PC-9 (cell line): ENCODE measurements at places on chromosomes 16 and 17. TPM values are rescaled to one million over a fixed set of nuclear protein-coding genes. Genes with fewer than 3 reads are reported as not detected.

- DNase-seq, result peak; percentile 72
Observed at GRCh38 chr17:1515640-1516387, 598 bp downstream of the INPP5K start.

Gene PDP2
- 17.4 and 21.6 TPM in 2 replicates for total RNA-seq

Gene TNRC6C
- total RNA-seq, result 0.37 TPM in 1 of 2 replicates, not detected in the other

Gene KREMEN2
- total RNA-seq, result 8.4 and 16.2 TPM in 2 replicates

DNA sequence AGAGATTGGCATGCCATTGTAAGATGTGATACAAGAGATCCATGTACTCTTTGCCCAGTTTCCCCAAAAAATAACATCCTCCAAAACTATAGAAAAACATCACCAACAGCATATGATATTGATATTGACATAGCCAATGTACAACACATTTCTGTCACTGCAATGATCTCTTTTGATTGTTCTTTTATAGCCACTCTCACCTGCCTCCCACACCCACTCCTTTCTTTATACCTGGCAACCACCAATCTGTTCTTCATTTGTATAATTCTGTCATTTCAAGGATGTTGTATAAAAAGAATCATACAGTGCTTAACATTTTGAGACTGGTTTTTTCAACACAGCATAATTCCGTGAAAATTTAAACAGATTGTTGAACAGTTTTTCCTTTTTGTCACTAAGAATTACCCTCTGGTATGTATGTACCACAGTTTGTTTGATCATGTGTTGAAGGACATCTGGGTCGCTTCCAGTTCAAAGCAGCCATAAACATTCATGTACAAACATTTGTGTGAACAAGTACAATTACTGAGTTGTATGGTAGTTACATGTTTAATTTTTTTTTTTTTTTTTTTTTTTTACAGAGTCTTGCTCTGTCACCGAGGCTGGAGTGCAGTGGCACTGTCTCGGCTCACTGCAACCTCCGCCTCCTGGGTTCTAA is 9.9 kb downstream of the KRTAP9-1 start:
- no peak for DNase-seq

Gene CA7
- total RNA-seq, result not detected in 2 replicates

GRCh38 chr16:82083710-82084353 is 48.8 kb downstream of the HSD17B2 start:
- DNase-seq, result no peak

DNA sequence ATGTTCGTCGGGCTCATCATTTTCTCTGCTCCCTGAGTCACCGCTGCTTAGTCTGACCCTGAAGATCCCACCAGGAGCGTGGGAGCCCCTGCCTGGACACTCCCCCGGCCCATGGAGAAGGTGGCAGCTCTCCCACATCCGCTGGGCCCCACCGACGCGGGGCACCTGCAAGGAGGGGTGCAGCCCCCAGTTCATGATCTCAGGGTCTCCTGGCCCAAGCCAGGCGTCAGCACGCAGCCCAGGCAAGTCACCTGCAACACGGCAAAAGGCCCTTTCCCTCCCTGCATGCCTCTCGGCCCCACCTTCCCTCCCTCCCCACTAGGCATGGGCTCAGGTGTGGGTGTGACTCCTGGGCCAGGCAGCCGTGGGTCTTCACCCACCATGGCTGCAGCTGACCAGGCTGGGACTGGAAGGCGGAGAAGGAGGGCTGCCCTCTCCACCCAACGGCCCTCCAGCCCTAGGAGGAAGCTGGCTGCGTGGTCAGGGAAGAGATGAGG is 9.7 kb upstream of the CHMP6 start:
- no peak for DNase-seq

GRCh38 chr16:75257886-75258806 is 6.7 kb upstream of the BCAR1 start:
- DNase-seq, result no peak

DNA sequence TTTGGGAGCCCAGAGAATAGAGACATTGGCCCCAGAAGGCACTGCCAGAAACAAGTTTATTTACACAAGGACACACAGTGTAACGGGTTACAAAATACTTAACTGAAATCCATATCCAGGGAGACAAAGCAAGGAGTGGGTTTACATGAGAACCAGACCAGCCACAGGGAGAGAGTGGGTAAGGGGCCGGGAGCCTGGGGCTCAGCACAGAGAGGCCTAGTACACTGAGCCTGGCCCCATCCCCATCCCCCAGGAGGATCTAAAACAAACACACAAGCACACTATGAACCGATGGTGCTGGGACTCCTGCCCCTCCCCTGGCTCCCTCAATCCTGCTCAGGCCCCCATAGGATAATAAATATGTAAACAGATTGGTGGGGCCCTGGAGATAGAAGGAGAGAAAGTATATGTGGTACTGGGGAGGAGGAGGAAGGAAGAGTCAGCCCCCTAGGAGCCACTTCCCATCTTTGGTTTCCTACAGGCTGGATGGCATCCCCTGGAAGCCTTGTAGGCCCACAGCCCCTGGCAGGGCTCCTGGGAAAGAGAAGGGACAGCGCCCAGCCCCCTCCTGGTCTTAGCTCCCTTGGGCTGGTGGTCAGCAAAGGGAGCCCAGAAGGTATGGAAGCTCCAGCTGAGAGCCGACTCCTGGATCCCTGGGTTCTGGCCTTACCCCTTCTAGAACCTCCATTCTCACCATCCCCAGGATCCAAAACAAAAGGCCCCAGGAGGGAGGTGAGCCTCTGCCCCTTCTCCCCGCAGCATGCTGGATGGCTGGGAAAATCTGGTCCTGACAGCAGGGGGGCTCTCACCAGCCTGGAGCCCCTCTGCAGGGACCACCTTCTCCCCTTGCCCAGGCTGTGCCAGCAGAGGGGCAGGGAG is 6.4 kb downstream of the G6PC3 start:
- no peak for DNase-seq

Gene BIRC5
- 72.4 and 91.0 TPM in 2 replicates for total RNA-seq

Gene KRT27
- not detected in 2 replicates for total RNA-seq

Gene ESRP2
- 36.4 and 45.0 TPM in 2 replicates for total RNA-seq

Gene QPRT
- 247 and 310 TPM in 2 replicates for total RNA-seq

DNA sequence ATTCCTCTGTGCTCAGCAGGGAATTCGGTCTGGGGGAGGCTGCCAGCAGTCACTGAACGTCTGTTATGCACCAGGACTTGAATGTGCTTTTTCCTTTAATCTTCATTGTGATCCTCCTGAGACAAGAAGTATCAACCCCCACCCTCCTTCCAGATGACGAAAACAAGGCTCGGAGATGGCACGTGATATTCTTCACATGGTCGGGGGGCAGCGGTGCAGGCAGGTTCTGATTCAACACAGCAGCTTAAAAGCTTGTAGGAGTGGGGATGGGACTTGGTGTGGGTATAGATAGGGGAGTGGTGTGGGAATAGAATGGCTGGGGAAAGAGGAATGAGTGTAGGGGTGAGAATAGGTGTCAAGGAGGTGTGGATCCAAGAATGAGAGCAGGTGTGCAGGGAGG is 6.4 kb downstream of the NECAB2 start:
- no peak for DNase-seq

- no peak for DNase-seq
Observed at GRCh38 chr16:20768121-20768520, 4.3 kb downstream of the ACSM3 start.

Gene CDRT15L2
- not detected in 2 replicates for total RNA-seq

DNA sequence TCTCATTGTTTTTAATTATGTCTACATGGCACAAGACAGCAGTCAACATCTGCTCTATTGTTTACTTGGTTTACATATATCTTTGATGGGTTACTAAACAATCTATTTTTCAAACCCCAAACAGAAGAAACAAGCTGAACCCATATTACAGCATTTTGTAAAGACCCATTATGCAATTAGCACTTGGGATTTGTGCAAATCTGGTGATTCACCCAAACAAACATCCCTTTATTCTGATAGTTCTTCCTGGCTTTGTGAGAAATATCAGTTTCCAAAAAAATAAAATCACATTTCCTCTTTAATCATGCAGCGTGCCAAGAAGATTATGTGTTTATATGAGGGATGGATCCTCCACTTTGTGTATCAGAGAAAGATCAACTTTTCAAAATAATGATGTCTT is 16.8 kb upstream of the RBFOX1 start:
- no peak for DNase-seq

Gene CD300A
- not detected in 2 replicates for total RNA-seq

DNA sequence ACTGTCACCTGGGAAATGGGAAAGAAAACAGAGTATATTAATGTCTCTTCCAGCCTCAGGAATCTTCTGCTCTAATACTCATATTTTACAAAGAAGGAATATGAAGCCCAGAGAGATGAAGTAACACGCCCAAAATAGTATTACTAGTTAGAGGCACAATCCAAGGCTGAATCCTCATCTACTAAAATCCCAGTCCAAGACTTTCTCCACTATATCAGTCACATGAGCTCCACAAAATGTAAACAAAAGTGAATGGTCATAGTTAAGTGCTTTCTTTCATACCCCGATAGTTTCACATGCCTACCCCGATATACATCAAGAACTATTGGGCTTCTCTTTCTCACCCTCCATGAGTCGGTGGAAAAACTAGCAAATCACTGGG is 965 bp downstream of the INTS2 start:
- no peak for DNase-seq

Gene OTOP3
- total RNA-seq, result not detected in 2 replicates

Gene HS3ST3A1
- not detected in 2 replicates for total RNA-seq

DNA sequence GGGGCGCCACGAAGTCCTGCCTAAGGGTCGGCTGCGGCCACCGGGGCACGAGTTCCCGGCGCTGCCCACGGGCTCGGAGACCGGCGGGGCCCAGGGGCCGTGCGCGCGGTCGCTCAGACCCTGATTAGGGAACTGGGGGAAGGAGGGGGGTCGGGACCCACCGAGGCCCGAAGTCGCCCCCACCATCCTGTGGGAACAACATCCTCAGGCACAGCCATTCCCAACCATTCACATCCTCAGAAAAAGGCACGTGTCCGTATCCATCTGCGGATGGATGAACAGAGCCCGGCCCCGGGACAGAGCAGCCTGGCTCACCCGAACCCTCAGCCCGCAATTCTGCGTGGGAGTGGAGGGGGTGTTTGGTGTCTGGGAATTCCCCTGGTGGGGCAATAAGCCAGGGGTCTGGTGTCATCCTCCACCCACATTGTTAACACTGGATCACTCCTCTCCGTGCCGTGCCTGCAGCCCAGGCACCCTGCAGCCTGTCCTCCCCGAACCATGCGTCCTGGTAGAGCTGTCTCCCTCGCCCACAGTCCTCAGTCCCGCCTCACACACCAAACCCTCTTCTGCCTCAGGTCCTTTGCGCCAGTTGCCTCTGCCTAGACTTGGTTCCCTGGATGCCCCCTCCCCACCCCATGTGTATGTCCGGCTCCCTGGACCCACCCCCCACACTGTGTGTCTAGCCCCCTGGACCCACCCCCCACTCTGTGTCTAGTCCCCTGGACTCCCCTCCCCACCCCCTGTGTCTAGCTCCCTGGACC is 789 bp upstream of the CCDC57 start:
- DNase-seq, result no peak

Gene PIRT
- not detected in 2 replicates for total RNA-seq

Gene CACNA1G
- 0.28 and 0.46 TPM in 2 replicates for total RNA-seq

Gene KRTAP4-5
- not detected in 2 replicates for total RNA-seq

GRCh38 chr17:12422651-12423050 is 243.0 kb upstream of the MYOCD start:
- no peak for DNase-seq

DNA sequence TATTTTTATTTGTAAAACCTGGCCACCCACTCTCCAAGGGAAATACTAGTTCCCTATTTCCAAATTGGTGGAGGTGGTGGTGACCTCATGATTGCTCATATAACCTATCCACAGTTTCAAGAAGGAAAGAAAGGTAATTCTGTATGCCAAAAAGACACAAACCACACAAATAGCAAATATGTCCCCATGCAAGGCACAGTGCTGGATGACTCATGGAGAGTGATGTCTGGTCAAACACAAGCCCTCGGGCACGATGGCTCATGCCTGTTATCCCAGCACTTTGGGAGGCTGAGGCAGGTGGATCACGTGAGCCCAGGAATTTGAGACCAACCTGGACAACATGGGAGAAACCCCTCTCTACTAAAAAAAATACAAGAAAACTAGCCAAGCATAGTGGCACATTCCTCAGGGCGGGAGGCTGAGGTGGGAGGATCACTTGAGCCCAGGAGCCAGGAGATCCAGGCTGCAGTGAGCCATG is 64.2 kb downstream of the GNA13 start:
- DNase-seq, result peak; percentile 95

Gene MT4
- not detected in 2 replicates for total RNA-seq

Gene MYL4
- total RNA-seq, result not detected in 2 replicates

Gene SLFN13
- total RNA-seq, result 22.1 and 38.5 TPM in 2 replicates

DNA sequence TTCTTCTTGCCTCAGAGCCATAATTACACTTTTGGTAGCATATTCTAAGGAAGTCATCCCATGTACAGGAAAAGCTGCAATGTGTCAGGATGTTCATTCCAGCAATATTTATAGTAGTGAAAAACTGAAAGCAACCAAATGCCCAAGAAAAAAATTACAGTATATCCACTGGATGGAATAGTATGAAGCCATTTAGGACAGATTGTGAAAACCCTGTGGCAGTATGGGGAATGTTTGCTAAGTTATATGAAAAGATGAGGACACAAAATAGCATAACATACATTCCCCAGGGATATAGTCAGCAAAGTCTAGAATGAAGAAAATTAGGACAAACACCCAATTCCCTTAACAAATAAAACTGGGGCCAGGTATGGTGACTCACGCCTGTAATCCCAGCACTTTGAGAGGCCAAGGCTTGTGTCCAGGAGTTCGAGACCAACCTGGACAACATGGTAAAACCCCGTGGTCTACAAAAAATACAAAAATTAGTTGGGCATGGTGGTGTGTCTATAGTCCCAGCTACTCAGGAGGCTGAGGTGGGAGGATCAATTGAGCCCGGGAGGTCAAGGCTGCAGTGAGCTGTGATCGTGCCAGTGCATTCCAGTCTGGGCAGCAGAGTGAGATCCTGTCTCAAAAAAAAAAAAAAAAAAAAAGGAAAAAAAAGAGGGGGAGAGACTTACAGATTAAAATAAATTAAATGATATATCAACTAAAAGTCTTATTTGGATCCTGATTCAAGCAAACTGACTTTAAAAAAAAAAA is 2.3 kb downstream of the LRRC3C start:
- peak; percentile 93 for DNase-seq

GRCh38 chr17:65855245-65855644 is 293.8 kb upstream of the AXIN2 start:
- peak; percentile 27 for DNase-seq

- no peak for DNase-seq
Observed at GRCh38 chr16:27547134-27547533, 2.6 kb downstream of the GTF3C1 start.

DNA sequence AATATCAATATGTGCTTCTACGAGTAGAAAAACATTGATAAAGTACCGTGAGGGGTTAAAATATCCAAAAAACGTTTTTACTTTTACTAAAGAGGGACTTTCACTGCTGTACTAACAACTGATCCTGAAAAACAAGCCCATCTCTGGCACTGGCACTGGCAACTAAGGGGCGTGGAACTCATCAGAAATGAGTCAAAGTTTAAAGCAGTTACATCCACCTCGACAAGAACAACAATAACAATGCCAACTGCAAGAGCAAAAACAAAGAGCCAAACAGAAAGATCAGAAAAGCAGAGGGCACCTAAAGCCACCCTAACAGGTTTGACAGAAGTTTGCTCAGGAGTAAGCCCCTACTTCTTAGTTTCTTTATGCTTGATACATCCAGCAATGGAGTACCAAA is 13.1 kb downstream of the MBTPS1 start:
- peak; percentile 83 for DNase-seq
